ENCODE measurements at places on chromosomes 13 and 19. TPM values are rescaled to one million over a fixed set of nuclear protein-coding genes. Genes with fewer than 3 reads are reported as not detected.

PSG7 gene
- total RNA-seq: not detected

SIAH3 gene
- total RNA-seq: not detected

SIGLEC11 gene
- not detected for total RNA-seq

SSBP4 gene
- 85.6 TPM for total RNA-seq

HCN2 gene
- total RNA-seq: 0.67 TPM

MEIS3 gene
- 29.3 TPM for total RNA-seq

STOML3 gene
- not detected for total RNA-seq

APBA3 gene
- total RNA-seq: 23.3 TPM

SLC25A23 gene
- total RNA-seq: 29.5 TPM

ZNF470 gene
- total RNA-seq: 2.0 TPM

SIX5 gene
- total RNA-seq: 7.6 TPM

LHB gene
- not detected for total RNA-seq

ASF1B gene
- total RNA-seq: 31.3 TPM

CLIP3 gene
- total RNA-seq: 2.0 TPM

SERP2 gene
- total RNA-seq: 2.9 TPM

ZNF229 gene
- 13.8 TPM for total RNA-seq

FGF22 gene
- not detected for total RNA-seq

NANOS2 gene
- total RNA-seq: not detected

CGB8 gene
- total RNA-seq: not detected

KLK4 gene
- total RNA-seq: not detected

TNFSF9 gene
- 9.6 TPM for total RNA-seq

SYCN gene
- not detected for total RNA-seq

FBL gene
- 59.2 TPM for total RNA-seq

NLRP7 gene
- total RNA-seq: not detected

ARHGAP45 gene
- 1.5 TPM for total RNA-seq

URAD gene
- total RNA-seq: not detected

KLK12 gene
- total RNA-seq: not detected

ANGPTL4 gene
- 0.33 TPM for total RNA-seq

KDM4B gene
- total RNA-seq: 15.1 TPM

AXL gene
- 43.2 TPM for total RNA-seq

ZGLP1 gene
- 0.36 TPM for total RNA-seq

GJB2 gene
- total RNA-seq: not detected

RXFP2 gene
- not detected for total RNA-seq

CLEC17A gene
- not detected for total RNA-seq

PEAK3 gene
- total RNA-seq: not detected

ZNF763 gene
- 1.4 TPM for total RNA-seq

IL4I1 gene
- 1.00 TPM for total RNA-seq

CPAMD8 gene
- total RNA-seq: 0.73 TPM

EBPL gene
- 37.8 TPM for total RNA-seq

ODAD3 gene
- not detected for total RNA-seq

ERICH6B gene
- not detected for total RNA-seq
